ENCODE measurements at places on chromosomes 1 and 21.

DNA sequence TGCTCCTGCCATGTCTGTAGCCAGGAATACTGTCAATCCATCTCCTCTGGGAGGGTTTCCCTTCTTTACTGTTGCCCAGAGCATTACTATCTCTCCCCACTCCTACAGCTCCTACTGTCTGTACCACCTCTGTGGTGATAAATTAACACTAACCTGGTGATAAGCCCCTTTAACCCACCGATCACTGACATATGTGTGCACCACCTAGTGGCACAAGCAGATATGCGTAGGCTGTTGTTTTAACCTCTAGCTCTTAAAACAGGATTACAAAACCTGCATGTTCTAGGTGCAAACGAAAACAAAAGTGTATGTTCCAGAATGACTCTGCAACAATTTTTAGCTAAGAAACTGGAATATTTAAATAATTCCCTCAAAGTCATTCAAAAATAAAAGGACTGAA is 93.9 kb upstream of the BEND5 start:
- DNase-seq, result peak; percentile 17

- DNase-seq, result peak; percentile 70
These were observed 29.6 kb upstream of the C1orf105 start for GRCh38 chr1:172390683-172391551.

DNA sequence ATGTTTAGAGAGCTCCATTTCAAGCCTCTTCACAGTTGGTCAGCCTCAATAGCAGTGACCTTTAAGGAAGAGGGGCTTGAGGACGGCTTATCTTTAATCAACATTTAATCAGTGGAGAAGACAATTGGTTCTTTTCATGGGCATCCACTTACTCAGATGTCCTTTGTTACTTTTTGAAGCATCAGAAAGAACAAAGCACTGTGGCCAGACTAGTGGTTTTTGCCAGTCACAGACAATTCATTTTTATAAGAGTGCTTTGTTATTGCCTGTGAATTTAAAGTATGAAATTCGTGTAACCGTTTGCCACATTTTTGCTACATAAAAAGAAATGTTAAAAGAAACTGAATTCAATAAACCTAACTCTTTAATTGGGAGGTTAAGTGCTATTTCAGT is 222.8 kb downstream of the TPR start:
- DNase-seq, result no peak

- DNase-seq, result no peak
These were observed 6.4 kb downstream of the ZC3H12A start for GRCh38 chr1:37480581-37481288.

DNA sequence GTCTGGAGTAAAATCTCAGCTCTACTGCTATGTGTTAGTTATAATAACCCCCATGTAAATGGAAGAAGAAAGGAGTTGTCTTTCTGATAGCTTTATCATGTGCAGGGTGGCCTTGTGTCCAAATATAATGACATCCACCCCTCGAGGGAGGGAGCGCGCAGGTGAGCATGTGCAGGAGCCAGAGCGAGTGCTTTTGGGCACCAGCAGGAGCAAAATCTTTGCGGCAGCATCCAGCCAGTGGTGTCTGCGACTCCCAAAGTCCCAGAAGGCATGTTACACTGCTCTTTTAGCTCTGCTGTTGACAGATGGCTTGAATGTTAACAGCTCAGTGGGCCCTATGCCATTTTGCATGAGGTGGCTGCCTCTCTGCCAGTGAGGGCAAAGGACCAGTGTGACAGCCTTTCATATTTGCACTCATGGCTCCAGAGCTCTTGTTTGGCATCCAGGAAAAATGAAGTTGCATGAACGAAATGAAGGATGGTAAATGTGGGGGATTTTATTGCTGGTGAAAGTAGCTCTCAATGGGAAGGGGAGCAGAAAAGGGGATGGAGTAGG is 146.7 kb downstream of the HMCN1 start:
- DNase-seq, result no peak

- DNase-seq, result no peak
These were observed 40.0 kb downstream of the PDC start for GRCh38 chr1:186420923-186421322.

- DNase-seq, result peak; percentile 73
These were observed 44.7 kb upstream of the GOLT1A start for GRCh38 chr1:204258213-204259115.
